ENCODE measurements at places on chromosomes 6 and 20.

GRCh38 chr6:45927421-45928320 is 88.0 kb downstream of the CLIC5 start:
- DNase-seq, result no peak

- DNase-seq, result no peak
These were observed 15.6 kb upstream of the NOTCH4 start for GRCh38 chr6:32239462-32239861.

GRCh38 chr20:45935416-45936046 is 1.0 kb downstream of the PCIF1 start:
- no peak for DNase-seq

DNA sequence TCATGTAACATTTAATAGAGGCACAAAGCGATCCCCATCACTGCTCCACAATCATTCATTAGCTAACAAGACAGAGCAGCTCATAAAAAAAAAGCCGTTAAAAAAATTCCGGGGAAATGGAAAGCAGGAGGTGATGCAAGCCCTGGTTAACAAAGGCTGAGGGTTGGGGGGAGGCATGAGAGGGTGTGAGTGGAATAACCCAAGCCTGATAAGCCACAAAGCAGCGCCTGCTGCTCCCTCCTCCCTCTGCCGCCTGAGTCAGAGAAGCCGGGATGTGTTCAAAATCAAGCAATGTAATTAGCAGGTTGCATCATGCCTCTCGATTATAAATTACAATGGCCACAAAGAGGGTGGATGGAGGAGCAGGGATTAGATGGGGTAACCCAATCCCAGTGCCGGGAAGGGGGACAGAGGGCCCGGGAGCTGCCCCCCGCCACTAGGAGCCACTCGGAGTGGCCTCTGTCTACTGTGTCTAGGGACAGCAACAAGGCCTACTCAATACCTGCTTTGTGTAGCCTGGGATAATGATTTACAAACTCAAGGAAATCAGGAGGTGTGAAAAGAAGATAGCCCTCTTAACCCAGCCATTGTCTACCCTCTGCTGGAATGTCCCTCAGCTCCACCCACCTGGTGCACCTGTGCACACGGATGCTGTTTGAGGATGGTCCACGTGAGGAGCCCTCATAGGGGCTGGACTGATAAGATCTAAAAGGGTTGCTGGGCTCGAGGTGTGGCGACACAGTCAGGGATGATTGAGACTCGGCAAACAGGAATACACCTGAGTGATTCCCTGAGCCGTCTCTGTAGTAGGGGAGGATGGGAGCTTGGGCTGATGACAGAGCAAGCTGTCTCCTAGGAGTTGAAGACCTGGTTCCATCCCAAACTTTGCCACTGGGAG is 156.9 kb downstream of the VEGFA start:
- DNase-seq, result peak; percentile 71

GRCh38 chr6:158039178-158039557 is 57.5 kb downstream of the SYNJ2 start:
- DNase-seq, result no peak

- peak; percentile 53 for DNase-seq
These were observed 437.6 kb downstream of the MAFB start for GRCh38 chr20:40251284-40251932.

- no peak for DNase-seq
These were observed 100.8 kb upstream of the CNKSR3 start for GRCh38 chr6:154611241-154611640.

DNA sequence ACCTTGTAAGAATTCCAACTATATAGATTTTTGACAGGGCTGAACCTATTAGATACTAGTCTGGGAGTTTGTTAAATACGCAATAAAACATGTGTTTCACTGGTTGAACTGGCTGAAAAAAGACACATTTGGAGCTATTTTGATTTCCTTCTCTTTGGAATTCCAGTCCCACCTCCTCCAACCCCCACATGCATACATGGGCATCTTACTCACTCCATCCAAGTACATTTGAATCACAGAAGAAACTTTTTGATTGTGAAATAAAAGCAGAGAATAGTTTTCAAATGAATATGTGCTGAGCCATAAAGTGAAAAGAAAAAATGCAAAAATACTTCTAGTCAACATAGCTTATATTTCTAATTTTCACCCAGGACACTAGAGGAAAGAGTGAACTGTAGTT is 33.9 kb upstream of the STXBP5 start:
- no peak for DNase-seq

DNA sequence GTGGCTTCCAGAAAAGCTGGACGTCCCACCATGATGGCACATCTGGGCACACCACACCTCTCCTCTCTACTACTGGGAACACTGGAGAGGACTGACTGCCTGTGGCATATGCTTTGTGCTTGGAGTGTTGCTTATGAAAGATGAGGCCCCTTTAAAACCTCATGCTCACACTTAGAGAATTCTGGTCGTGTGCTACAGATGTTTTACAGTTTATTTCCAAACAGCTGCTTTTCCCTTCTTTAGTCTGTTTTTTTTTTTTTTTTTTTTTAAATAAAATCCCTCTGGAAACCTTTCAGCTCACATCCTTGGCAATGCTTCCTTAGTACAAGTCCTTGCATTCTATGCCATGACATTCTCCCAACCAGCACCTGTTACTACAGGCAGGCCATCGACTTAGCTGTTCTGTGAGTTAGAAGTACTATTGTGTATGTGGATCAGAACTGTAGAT is 60.3 kb downstream of the BMP6 start:
- no peak for DNase-seq

Measured in D341Med (cell line).